Activated naive CD4-positive, alpha-beta T cell (primary cell): ENCODE measurements at places on chromosomes 6 and 20.

GRCh38 chr20:1263853-1264252 is 2.2 kb upstream of the SNPH start:
- no peak for DNase-seq

DNA sequence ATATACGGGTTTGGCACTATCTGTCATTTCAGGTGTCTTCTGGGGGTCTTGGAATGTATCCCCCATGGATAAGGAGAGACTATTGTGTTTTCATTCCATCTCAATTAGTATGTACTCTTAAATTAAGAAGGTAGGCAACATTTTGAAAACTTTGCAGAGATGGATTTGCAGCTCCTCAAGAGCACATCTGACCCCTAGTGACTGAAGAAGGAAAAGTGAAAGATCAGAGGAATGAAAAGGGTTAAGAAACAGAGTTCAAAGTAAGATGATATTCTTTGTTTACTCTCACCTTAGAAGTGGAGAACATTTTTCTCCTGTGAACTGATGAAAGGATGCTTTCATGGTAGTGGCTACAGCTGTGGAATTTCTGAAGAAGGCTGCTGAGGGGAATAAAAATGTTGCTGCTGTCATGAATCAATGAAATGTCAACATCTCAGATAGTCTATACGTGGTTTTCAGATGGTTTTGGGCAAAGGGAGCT is 41.5 kb downstream of the SH3BGRL2 start:
- DNase-seq = no peak

- no peak for DNase-seq
Observed at GRCh38 chr20:38523697-38524096, 51.1 kb downstream of the RALGAPB start.

GRCh38 chr6:15242937-15243614 is 2.8 kb upstream of the JARID2 start:
- DNase-seq = no peak

- no peak for DNase-seq
Observed at GRCh38 chr6:125262016-125263013, 39.5 kb downstream of the HDDC2 start.

- DNase-seq = no peak
Observed at GRCh38 chr20:1310506-1311190, 18.3 kb downstream of the SDCBP2 start.

DNA sequence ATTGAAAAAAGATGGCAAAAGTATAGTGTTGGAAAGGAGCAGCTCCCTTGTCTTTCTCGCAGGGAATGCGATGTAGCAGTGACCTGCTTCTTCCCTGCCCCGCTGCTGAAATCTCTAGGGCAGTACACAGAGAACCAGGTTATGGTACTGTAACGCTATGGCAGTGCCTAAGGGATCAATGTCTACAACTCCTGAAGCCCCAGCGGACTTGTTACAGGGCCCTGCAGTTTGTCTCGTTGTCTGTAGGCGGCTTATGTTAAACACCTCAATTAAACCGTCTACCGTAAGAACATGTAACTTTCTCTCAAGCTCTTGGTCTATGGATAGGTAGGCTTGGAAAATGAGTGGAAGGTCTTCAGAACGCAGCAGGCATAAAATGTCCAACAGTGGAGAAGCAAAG is 44.8 kb upstream of the SLC17A4 start:
- no peak for DNase-seq

DNA sequence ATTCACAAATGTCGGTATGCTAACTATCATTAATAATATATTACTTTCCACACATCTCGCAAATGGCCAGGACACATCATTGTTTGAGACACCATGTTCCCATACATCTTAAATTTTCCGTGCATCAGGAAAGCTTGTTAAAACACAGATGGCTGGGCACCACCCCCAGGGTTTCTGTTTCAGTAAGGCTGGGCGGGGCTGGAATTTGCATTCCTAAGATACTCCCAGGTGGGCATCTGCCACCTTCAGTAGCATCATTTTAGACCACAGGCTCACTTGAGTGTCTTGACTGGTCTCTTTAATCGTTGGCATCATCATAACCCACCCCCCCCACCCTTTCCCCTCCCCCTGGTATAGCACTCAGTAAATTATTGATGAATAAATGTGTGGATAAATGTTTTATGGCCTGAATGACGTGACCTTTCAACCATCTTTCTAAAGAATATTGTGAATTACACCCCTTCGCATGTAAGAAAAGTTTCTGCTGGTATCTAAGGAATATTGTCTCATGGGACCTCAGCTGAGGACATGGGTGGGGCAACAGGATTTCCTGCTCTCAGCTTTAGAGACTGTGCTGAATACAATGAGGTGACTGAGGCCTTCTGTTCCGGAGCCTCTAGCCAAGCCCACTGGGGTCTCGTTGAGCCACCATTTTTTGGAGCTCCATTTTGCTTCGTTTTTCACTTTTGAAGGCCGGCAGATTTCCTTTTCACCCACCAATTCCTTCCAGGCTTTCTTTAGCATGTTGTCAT is 124.1 kb upstream of the NEDD9 start:
- no peak for DNase-seq

DNA sequence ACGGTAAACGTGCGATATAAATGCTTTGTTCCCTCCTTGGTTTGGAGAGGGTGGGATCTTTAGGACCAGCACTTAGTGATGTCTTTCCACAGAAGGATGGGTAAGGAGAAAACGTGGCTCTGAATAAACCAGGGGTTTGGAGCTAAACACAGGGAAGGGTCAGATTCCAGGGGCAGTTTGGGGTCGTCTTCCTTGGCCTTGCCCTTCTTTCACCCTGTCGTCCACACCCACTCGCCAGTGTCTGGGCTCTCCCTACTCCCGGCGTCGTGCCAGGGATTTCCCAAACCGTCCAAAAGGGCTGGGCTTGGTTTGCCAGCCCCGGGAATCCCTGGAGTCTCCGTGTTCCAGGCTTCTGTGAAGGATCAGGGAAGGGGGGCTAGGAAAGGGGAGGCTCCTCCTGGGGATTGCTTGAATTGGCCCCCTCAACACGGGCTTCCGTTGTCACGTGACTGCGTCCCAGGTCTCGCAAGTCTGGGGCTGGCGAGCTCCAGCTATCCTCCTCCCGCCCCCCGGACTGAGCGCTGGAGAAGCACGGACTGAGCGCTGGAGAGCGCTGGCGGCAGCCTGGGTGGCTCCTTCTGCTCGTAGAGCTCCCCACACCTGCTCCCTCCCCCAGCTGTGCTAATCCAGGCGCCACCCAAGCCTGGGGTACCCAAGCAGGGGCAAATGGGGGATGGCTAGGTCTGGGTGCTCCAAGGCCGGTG is 9.4 kb upstream of the ARMC12 start:
- DNase-seq = no peak

DNA sequence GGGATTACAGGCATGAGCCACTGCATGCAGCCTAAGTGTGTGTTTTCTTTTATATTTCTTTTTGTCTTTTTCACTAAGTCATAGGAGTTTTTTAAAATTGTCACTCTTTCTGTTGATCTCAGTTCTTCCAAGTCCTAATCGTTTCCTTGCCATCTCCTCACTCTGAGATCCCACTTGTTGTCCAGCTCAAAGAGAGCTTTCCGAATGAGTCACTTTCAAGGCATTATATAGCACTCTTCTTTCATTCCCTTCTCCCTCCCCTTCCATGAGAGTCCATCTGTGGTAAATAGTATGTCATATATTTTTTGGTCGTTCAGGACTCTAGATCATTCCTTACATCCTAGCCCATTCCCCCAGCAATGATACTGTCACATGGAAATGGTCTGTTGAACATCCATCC is 4.3 kb downstream of the VAPB start:
- no peak for DNase-seq

GRCh38 chr6:132362442-132363185 is 38.7 kb downstream of the MOXD1 start:
- no peak for DNase-seq

- DNase-seq = no peak
Observed at GRCh38 chr6:106637717-106638341, 8.5 kb downstream of the QRSL1 start.

DNA sequence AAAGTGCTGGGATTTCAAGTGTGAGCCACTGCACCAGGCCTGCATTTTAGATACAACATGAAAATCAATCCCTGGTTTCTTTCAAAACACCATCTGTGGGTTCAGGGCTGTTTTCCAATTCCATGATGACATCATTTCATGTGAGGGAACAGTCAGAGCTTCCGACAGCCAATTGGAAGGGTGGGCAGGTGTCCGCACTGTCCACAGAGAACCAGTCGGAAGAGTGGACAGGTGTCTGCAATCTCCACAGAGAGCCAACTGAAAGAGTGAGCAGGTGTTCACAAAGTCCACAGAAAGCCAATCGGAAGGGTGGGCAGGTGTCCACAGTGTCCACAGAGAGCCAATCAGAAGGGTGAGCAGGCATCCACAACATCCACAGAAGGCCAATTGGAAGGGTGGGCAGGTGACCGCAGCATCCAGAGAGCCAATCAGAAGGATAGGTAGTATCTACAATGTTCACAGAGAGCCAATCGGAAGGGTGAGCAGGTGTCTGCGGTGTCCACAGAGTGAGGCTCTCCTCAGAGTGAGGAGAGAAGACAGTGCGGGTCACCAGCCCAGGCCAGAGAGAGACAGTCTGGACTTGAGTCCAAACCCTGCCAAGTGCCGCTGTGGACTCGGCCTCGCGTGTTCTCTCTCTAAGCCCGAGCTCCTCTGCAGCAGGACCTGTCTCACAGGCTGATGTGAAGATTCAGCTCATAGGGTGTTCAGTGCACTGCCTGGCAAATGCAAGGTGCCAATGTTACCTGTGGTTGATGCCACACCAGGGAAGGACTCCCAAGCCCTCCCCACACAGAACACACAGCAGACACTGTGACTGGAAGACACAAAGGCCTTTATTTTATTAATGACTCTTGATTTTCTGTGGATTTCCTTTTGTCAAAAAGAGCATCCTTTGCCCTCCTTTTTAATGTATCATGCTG is 57.3 kb downstream of the DLL1 start:
- DNase-seq = no peak

GRCh38 chr6:105372849-105373182 is 30.1 kb downstream of the PREP start:
- no peak for DNase-seq

DNA sequence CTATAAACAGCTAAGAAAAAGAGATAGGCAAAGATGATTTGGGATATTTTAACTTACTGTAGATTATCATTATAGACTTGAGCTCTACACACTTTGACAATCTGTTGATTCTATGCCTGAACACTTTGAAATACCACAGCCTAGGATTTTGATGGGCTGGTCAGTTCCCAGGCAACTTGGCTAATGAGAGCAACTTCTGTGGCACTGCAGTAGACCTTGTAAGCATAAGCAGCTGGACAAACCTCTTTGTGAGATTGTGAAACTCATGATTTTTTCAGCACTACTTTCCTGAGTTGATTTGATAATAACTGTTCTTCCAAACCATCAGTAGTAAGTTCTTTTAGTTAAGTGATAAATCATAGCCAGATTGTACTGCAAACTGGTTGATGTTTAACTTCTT is 27.1 kb upstream of the ELOVL5 start:
- DNase-seq = no peak

- DNase-seq = no peak
Observed at GRCh38 chr6:43396408-43397149, 27.1 kb upstream of the ZNF318 start.

DNA sequence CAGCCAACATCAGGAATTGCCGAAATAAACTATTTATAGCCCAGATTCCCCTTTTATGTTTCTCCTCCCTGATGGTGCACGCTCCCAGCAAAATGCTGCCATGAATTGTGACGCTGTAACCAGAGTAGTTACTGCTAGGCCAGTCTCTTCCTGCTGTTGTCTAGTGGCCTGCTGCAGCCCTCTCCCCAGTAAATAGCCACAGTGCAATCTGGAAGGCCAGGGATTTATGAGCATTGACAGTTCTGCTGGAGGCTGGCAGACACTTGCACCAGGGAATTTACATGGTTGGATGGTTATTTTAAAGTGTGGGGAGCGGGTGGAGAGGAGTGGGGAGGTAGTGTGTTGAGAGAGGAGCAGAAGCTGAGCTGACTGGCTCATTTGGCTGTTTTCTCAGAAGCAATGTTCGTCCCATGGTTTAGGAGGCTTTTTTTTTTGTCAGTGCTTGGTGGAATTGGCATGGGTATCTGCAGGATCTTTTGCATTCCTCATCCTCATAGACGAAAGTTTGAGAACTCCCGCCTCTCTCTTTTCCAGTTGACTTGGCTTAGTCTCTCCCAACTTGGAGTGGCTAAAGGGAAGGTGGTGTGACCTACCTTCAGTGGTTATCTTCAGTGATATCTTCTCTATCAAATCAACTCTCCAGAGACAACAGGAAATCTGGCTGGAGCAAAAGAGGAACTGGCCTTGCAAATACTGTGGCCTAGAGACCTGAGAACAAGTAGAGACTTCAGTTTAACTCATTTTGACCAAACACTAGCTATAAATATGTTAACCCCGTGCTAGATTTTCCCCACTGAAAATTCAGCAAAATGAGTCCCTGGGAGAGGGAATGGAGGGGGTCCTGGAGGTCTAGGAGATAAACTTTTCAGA is 99.3 kb upstream of the VSTM2L start:
- DNase-seq = no peak

- no peak for DNase-seq
Observed at GRCh38 chr20:14832630-14833029, 495.2 kb upstream of the FLRT3 start.

GRCh38 chr20:51467956-51468626 is 74.4 kb downstream of the NFATC2 start:
- DNase-seq = no peak

- DNase-seq = no peak
Observed at GRCh38 chr6:23243854-23244253, 674.5 kb downstream of the HDGFL1 start.

DNA sequence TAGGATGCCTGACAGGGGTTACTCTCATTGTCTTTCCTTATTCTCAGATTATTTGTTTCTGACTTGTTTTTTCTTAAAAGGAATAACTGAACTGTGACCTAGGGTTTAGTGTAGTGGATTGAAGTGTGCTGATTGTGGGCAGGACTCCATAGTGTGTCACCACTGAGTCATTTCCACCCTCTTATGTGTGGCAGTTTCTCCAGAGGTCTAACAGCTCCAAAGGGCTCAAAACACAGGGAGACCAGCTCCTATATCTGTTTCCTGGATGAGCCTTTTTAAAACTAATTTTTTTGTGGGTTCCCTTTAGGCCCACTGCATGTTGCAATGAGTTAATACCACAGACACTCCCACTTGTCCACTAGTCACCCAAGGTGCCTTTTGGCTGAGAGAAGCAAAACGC is 951.1 kb upstream of the ADGRB3 start:
- no peak for DNase-seq

GRCh38 chr6:71333697-71334096 is 45.1 kb downstream of the OGFRL1 start:
- DNase-seq = no peak
